ENCODE measurements at places on chromosomes 16 and 17. TPM values are rescaled to one million over a fixed set of nuclear protein-coding genes. Genes with fewer than 3 reads are reported as not detected.

DNA sequence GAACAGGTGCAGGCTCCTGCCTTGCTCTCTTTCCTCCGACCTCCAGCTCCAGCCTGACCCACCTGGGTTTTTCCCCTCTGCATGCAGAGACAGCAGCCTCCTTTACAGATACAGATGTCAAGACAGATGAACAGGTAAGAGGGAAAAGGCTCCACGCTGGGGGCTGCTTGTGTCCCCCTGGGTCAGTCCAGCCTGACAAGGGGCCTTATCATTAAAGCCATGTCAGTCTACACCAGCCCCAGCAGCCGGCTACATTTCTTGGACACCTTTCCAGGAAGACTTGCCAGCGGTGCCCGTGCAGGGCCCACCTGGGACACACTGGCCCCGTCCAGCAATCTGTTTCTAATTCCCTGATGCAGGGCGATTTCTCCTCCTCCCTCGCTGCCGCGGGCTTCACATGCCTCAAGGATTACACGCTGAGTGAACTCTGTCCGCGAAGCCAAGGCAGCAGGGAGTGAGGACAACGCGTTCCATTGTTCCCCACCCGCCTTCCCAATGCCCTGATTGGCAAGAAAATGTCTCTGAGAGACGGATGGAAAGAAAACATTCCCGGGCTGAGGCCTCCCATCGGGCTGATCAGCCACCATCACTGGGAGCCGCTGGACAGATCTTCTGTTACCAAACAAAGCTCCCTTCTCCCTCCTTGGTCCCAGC lies 184.7 kb downstream of the C16orf95 start:
- peaks cover 51% of the 10 kb centered on the region for H3K27me3 ChIP-seq
- H3K36me3 ChIP-seq, result no peaks in the 10 kb centered on the region
- no peak for DNase-seq
- H3K4me1 ChIP-seq, result no peaks in the 10 kb centered on the region
- no peak overlapping the region for H3K27ac ChIP-seq

Gene TTYH2
- 16.1 TPM for polyA plus RNA-seq

Gene DNAH3
- polyA plus RNA-seq, result not detected

DNA sequence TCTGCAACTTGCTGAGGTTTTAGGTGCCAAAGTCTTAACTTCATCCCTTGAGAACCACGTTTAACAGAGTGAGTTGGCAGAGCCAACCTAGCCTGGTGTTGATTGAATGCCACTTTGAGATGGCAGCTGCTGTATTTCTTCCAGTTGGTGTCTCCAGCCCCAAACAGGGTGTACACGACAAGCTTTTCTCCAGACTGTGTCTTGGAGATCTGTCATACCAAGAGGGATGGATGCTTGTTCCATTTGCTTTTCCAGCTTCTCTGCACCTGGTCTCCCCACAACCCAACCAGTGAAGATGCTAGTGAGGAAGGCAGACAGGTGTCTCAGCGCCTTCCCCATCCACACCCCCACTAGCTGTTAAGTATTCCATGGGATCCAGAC lies 141.1 kb upstream of the HS3ST2 start:
- H3K27me3 ChIP-seq, result peaks cover 6% of the 10 kb centered on the region
- H3K4me1 ChIP-seq, result no peaks in the 10 kb centered on the region
- H3K4me3 ChIP-seq, result no peak overlapping the region
- DNase-seq, result no peak
- H3K36me3 ChIP-seq, result no peaks in the 10 kb centered on the region

- H3K4me3 ChIP-seq, result peak overlapping the region; percentile 64
- H3K4me1 ChIP-seq, result peaks cover 17% of the 10 kb centered on the region
- no peaks in the 10 kb centered on the region for H3K36me3 ChIP-seq
- no peaks in the 10 kb centered on the region for H3K27me3 ChIP-seq
Observed at GRCh38 chr16:1929578-1930337, 11.5 kb upstream of the HS3ST6 start.

- H3K27me3 ChIP-seq, result no peaks in the 10 kb centered on the region
- H3K36me3 ChIP-seq, result no peaks in the 10 kb centered on the region
- DNase-seq, result no peak
- no peak overlapping the region for H3K27ac ChIP-seq
- H3K4me1 ChIP-seq, result no peaks in the 10 kb centered on the region
Observed at GRCh38 chr16:80208015-80208414, 332.8 kb upstream of the DYNLRB2 start.

Gene RMI2
- 5.6 TPM for polyA plus RNA-seq

Gene P2RX5
- 0.97 TPM for polyA plus RNA-seq

DNA sequence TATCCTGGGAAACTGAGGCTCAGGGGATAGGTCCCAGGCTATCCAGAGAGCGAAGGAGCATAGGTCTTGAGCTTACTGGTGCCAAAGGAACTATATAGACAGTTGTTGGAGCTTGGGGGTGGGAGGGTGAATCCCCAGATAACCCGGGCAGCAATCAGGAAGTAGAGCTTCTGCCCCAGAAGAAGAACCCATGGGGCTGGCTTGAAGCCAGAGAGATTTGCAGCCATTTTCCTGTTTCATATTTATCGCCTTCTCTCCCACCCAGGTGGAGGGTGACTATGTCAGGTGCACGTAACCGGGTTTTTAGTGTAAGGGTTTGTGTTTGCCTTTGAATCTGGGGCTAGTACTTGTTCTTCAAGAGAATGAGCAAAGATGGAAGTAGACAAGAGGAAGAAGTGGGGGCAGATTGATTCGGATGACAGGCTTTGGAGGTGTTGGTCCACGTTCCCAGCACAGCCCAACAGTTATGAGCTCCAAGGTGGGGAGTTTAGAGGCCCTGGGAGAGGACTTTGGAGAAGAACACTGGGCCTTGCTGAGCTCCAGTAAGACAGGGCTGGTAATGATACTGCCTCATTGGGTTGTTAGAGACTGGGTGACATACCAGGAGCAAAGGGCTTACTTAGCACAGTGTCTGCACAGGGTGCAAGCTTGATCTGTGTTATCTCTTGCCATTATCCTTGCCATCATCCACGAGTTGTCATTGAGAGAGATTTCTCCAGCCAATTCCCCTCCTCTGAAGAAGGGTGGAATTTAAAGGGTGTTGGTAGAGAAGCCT lies 145.6 kb downstream of the CCDC182 start:
- no peak overlapping the region for H3K4me3 ChIP-seq
- H3K27me3 ChIP-seq, result no peaks in the 10 kb centered on the region
- H3K4me1 ChIP-seq, result peaks cover 10% of the 10 kb centered on the region
- peak overlapping the region; percentile 99 for H3K27ac ChIP-seq

DNA sequence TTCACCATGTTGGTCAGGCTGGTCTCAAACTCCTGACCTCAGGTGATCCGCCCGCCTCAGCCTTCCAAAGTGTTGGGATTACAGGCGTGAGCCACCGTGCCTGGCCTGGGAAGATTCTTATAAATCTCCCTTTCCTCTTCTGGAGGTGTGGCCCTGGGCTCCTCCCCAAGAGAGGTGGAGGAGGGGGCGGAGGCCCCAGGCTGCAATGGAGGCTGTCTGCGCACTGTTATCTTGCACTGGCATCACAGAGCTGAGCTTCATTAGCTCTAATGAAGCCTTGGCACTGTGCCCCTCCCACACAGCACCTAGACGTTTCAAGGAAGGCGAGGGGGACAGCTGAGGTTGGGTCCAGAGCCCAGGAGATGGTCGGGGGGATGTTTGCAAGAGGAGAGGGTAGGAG lies 7.5 kb downstream of the ARHGAP23 start:
- H3K27ac ChIP-seq, result no peak overlapping the region
- H3K27me3 ChIP-seq, result no peaks in the 10 kb centered on the region
- H3K4me1 ChIP-seq, result no peaks in the 10 kb centered on the region
- H3K4me3 ChIP-seq, result no peak overlapping the region
- DNase-seq, result no peak

DNA sequence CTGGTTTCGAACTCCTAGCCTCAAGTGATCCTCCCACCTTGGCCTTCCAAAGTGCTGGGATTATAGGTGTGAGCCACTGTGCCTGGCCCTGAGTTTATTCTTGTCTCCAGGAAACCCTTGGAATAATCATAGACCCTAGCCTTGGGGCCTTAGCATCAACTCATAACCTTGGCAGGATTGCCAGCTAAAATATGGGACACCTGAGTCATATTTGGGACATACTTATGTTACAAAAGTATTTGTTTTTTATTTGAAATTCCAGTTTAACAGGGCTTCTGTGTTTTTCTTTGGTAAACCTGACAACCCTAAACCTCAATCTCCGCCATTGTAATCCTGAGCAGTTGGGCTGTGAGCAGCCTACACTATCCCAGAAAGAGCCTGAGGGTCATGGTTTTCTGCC lies 28.6 kb upstream of the TNS4 start:
- H3K4me1 ChIP-seq, result no peaks in the 10 kb centered on the region
- no peak overlapping the region for H3K4me3 ChIP-seq
- no peaks in the 10 kb centered on the region for H3K36me3 ChIP-seq
- DNase-seq, result no peak

Gene ST6GALNAC1
- polyA plus RNA-seq, result not detected

- no peak overlapping the region for H3K4me3 ChIP-seq
- peaks cover 4% of the 10 kb centered on the region for H3K4me1 ChIP-seq
- no peak for DNase-seq
- no peaks in the 10 kb centered on the region for H3K36me3 ChIP-seq
- H3K27me3 ChIP-seq, result no peaks in the 10 kb centered on the region
Observed at GRCh38 chr17:10105513-10106001, 92.8 kb downstream of the GAS7 start.

GRCh38 chr16:58499615-58500351 lies at the start of gene NDRG4:
TSS of gene NDRG4 (plus strand) at chr16:58500143. CDS start at chr16:58500249, 106 bp downstream.
- peaks cover 41% of the 10 kb centered on the region for H3K4me1 ChIP-seq
- peak; percentile 93 for DNase-seq
- no peaks in the 10 kb centered on the region for H3K36me3 ChIP-seq
